Stimulated activated CD8-positive, alpha-beta memory T cell treated with anti-CD3 and anti-CD28 coated beads, Interleukin-2, amount 100 ng/mL, for 48 hours (primary cell): ENCODE measurements at places on chromosomes 6 and 20.

DNA sequence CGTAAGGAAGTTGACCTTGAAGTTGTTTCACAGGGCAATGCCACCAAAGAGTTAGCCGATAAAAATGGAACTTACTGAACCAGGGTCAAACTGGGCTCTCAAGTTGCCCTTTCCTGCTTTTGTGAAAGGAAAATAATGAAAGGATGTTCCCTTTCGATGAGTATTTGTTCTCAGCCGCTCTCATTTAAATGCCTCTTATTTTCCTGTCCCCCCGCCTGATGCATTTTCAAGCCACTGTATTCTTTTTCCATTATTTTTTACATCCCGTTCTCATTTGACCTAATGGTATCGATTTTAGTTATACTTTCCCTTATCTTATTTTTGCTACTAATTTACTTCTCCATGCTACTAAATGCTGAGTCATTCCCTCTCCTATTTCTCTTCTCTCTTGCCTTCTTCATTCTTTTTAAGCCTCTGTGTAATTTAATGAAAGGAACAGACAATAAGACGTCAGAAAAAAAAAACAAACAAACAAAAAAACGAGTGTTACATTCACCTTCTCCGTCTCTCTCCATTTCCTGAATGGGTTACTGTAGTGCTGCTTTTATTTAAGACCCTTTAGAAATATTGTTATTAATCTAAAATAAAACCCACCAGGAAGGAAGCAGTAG is 655 bp upstream of the NDUFAF4 start:
- DNase-seq, result no peak

- DNase-seq, result no peak
Measured at GRCh38 chr6:89731924-89732567, 87.5 kb downstream of the MDN1 start.

- no peak for DNase-seq
Measured at GRCh38 chr20:32877507-32877906, 18.8 kb downstream of the EFCAB8 start.

GRCh38 chr6:40188931-40189330 is 254.7 kb upstream of the MOCS1 start:
- no peak for DNase-seq

DNA sequence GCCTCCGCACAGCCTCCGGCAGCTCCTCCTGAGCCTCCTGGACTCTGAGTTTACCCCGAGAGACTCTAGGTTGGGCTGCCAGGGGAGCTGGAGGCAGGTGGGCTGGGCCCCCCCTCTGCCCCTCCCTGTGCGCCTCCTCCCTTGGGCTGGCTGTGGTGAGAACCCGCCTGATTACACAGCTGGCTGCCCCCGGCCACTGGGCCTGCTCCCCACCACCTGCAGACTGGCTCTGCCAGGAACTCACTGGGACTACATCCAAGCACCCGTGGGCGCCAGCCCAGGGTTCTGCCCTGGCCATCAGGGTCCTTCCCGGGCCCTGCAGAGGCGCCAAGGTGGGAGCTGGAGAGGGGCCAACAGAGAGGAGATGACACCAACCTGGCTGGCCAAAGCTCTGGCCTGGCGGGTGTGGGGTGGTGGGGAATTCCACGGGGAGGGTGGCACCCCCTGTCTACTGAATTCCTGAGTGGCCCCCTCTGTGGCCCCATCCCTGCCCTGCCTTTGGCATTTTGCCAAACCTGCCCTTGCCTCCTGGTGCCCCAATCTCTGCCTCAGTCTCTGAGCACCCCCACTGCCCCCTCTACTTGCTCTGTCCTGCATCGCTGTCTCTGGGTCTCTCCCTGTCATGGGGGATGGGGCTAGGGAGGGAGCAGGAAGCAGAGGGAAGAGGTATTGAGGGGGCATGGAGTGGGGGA is 21.9 kb upstream of the CDH22 start:
- no peak for DNase-seq

- DNase-seq, result no peak
Measured at GRCh38 chr6:53257533-53257932, 91.2 kb downstream of the ELOVL5 start.
